Activated T-cell treated with anti-CD3 and anti-CD28 coated beads for 1 hour (primary cell): ENCODE measurements at places on chromosomes 6 and 20.

- no peak for DNase-seq
Measured at GRCh38 chr6:722608-723007, 29.7 kb upstream of the EXOC2 start.

GRCh38 chr6:134447423-134447822 is 129.5 kb upstream of the SGK1 start:
- DNase-seq: no peak

DNA sequence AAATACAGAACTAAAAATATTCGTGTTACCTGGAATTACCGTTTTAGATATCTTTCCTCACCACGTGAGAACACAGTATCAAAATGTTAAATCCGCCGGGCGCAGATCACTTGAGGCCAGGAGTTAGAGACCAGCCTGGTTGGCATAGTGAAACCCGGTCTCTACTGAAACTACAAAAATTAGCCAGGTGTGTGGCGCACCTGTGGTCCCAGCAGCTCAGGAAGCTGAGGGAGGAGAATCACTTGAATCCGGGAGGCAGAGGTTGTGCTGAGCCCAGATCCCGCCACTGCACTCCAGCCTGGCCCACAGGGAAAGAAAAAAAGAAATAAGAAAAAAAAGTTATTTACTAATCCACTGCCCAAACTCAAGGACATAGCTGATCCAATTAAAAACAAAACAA is 4.8 kb upstream of the DDX43 start:
- DNase-seq: no peak

GRCh38 chr20:21656308-21657067 is 49.0 kb upstream of the PAX1 start:
- DNase-seq: no peak

- no peak for DNase-seq
Measured at GRCh38 chr20:9518576-9519175, 4.3 kb downstream of the LAMP5 start.

GRCh38 chr20:33276303-33277113 is 6.5 kb upstream of the BPIFB1 start:
- no peak for DNase-seq

GRCh38 chr6:47456536-47456975 is 21.0 kb upstream of the CD2AP start:
- DNase-seq: no peak

DNA sequence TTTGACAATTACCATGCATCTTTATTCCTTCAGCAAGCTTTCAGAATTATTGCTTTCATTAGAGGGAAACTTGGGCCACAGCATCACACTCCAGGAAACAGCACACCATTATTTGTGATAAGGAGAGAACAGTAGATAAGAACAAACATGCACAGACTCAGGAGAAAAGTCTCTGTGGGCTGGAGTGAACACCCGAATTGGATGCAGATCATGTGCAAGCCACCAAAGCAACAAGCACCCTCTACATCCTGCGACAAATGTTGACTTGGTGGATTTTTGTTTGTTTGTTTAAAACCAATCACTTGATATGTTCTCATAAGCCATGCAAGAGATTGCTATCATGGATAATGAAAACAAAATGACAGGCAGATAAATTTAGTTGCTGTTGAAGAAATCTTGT is 67.7 kb upstream of the ZFP64 start:
- DNase-seq: no peak

- DNase-seq: no peak
Measured at GRCh38 chr6:35146453-35146852, 5.3 kb upstream of the TCP11 start.

DNA sequence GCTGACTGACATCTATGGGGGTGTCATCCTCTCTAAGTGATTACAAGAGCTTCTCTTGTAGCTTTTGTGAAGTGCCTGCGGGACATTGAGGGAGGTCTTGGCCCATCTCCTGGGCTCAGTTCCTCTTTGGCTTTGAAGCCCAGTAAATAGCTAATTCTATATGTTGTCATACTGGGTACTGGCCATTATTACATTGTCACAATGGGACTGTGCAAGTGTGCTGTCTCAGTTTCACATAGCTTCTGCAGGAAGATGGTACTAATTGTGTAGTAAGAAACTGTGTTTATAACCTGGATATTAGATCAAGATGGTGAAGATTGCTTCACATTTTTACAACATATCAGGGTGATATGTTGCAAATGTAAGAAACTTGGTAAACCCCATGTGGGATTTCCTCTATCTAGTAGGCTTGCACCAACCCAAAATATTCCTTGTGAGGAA is 19.9 kb downstream of the SPINT3 start:
- DNase-seq: no peak

- DNase-seq: no peak
Measured at GRCh38 chr6:11126876-11127275, 15.4 kb upstream of the ERVFRD-1 start.

- DNase-seq: no peak
Measured at GRCh38 chr20:35135867-35136586, 11.1 kb downstream of the EDEM2 start.

- peak; percentile 48 for DNase-seq
Measured at GRCh38 chr6:132797951-132798868, at the start of gene SLC18B1. Gene SLC18B1 (minus strand): TSS chr6:132798637. CDS start chr6:132798456, 181 bp downstream.

DNA sequence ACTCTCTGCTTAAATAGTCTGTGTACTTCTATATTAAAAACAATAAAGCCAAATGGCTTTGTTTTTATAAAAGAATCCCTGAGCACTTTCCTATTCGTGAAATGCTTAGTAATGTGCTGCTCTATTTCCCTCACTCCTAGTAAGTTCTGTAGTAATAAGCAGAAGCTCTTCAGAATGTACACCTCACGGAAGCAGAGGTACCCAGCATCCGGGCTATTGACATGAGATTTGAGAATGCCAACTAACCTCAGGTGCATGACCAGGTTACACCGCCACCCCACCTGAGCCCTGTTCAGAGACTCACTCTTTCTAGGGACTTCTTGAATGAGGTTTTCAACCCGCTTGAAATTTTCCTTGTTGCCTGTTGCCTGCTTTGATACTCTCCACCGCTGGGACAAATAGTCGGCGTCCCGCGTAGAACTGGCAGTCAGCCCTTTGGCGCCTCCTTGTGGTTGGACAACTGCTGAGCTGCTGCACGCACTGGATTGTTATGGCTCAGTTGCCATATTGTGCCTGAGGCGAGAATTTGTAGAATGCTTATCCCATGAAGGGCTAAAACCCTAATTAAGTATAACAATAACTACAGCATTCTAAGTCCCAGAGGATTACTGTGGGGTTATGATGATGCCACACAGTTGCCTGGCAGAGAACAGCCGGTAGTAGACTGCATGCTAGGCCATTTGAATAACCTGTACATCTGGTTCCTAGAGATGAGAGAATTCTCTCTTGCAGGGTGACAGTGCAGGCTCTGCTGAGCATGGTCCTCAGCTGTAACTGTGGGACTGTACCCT is 95.4 kb downstream of the KHDC1L start:
- DNase-seq: peak; percentile 77

GRCh38 chr6:166726201-166726600 is 99.2 kb upstream of the RPS6KA2 start:
- DNase-seq: no peak

DNA sequence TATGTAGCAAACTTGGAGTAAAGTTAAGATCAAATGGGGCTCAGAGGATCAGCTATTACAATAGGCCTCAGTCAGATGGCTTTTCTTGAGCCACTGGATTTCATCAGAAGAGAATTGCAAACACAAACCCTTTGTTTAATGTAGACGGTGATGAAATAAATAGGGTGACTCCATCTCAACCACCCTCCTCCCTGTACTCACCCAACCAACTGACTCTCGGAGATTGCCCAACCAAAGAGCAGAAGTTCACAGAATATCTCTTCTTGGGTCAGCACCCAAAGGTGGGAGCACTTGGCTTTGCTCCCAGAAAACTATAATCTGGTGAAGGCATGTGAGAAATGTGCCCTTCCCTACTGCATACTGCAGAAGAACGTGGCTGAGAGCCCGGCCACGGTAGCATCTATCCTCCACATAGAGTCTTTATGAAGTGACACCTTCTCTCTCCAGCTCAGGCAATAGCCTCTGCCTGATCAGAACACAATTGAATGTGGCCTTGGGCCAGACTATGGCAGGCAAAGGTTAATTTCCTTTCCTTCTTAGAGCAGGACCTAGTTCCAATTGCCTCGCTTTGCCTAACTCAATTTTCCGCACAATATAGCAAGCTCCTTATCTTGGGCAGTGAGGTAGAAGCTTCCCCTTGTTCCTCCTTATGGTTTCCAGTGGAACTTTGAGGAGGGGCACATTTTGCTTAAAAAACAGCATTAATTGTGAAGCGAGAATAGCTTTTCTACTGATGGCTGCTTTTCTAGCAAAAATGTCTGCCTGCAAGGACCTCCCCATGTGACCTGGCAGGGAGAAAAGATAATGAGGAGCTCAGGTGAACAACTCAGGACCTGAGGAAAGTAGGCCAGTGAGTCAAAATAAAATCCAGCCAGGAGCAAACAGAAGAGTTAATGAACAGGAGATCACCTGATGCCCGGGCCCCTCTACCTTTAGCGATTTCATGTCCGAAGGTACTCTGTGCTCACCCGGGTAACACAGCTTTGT is 79.4 kb downstream of the GFOD1 start:
- no peak for DNase-seq

DNA sequence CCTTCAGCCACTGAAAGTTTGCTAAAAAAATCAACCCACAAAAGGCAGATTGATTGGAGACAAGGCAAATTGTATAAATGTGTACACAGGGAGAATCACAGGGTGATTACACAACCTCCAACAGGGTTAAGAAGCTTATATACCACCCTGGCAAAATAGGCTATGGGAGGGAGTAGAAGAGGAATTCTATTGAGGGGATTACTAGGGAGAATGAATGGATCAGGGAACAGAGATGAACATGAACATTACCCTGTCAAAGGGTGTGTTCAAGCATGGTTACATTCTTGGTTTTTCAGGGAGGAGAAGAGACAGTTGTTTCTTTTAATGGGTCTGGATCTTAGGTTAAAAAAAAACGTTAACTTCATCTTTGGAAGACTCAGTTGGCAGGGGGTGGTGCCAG is 5.1 kb upstream of the MRS2 start:
- DNase-seq: no peak

DNA sequence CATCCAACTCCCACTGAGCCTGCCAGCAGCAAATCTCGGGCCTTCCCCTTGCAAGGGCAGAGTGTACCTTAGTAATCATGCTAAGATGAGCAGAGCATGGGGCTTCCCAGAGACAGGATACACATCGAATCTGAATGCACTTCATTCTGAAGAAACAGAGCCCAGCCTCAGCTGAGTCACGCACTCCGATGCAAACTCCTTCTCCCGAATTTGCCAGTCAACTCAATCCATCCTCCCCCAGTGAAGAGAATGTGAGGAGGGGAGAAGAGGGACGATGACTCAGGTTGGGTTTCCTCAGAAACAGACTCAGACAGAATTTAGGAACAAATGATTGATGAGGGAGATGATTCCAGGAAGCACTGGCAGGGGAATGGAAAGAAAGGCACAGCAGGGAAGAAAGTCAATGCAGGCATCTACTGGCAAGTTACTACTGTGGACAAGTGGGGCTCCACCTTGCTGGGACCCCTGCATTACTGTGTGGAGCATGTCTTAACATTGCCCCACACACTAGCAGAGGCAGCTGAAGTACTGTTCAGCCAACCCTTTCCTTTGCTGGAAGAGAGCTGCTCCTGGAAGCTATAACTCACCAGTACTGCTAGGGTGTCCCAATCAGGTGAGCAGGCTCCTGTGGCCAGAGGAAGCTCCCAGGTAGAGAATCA is 251.6 kb downstream of the ADGB start:
- no peak for DNase-seq

- DNase-seq: no peak
Measured at GRCh38 chr6:52990342-52990741, 4.7 kb downstream of the GSTA4 start.
